ENCODE measurements at places on chromosomes 5 and 9.

DNA sequence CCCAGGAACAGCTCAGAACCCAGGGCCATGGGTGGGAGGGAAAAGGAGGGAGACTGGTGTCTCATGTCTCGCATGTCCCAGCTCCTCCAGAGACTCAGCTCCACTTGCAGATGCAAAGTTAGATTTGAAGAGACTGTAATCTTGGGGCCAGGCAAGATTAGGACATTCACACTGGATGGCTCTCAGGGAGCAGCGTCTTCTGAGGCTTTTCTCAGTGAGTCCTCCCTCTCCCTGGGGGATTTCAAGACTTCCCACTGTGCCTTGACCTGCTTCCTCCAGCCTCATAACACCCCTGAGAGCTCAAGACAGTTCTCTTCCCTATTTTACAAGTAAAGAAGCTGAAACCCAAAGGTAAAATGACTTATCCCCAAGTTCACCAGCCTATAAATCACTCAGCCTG is 10.5 kb upstream of the TCOF1 start:
- no peak overlapping the region for H3K4me3 ChIP-seq
- H3K4me1 ChIP-seq, result no peaks in the 10 kb centered on the region
- no peak overlapping the region for H3K27ac ChIP-seq

DNA sequence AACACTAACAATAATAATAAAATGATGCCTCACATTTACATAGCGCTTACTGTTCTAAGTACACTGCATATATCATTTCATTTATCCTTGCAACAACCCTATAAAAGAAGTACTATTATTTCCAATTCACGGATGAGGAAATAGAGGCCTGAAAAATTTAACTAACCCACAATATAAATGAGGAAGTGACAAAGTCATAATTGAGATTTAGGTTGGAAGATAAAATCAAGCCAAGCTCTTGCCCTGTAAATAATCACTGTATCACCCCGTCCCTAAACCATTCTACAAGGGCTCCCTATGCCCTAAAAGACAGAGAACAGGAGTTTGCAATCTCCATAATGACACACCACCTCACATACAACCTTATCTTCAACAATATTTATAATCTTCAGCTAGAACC is 49.6 kb downstream of the STRBP start:
- no peak overlapping the region for H3K4me3 ChIP-seq
- no peaks in the 10 kb centered on the region for H3K27me3 ChIP-seq
- H3K4me1 ChIP-seq, result no peaks in the 10 kb centered on the region
- no peaks in the 10 kb centered on the region for H3K36me3 ChIP-seq
- DNase-seq, result no peak
- no peak overlapping the region for H3K27ac ChIP-seq

GRCh38 chr5:150589862-150590601 is 50.4 kb upstream of the SYNPO start:
- H3K27me3 ChIP-seq, result no peaks in the 10 kb centered on the region
- no peak overlapping the region for H3K4me3 ChIP-seq
- no peaks in the 10 kb centered on the region for H3K36me3 ChIP-seq
- H3K27ac ChIP-seq, result peak overlapping the region; percentile 85
- DNase-seq, result peak; percentile 60
- H3K4me1 ChIP-seq, result peaks cover 13% of the 10 kb centered on the region

GRCh38 chr5:175741556-175741955 is 83.7 kb downstream of the HRH2 start:
- no peak overlapping the region for H3K4me3 ChIP-seq
- no peaks in the 10 kb centered on the region for H3K4me1 ChIP-seq
- no peaks in the 10 kb centered on the region for H3K36me3 ChIP-seq
- H3K27ac ChIP-seq, result no peak overlapping the region
- DNase-seq, result no peak

GRCh38 chr9:108234811-108235210 is 621.0 kb downstream of the ACTL7B start:
- no peaks in the 10 kb centered on the region for H3K4me1 ChIP-seq
- H3K27ac ChIP-seq, result no peak overlapping the region
- no peak for DNase-seq
- H3K27me3 ChIP-seq, result no peaks in the 10 kb centered on the region
- H3K36me3 ChIP-seq, result no peaks in the 10 kb centered on the region

DNA sequence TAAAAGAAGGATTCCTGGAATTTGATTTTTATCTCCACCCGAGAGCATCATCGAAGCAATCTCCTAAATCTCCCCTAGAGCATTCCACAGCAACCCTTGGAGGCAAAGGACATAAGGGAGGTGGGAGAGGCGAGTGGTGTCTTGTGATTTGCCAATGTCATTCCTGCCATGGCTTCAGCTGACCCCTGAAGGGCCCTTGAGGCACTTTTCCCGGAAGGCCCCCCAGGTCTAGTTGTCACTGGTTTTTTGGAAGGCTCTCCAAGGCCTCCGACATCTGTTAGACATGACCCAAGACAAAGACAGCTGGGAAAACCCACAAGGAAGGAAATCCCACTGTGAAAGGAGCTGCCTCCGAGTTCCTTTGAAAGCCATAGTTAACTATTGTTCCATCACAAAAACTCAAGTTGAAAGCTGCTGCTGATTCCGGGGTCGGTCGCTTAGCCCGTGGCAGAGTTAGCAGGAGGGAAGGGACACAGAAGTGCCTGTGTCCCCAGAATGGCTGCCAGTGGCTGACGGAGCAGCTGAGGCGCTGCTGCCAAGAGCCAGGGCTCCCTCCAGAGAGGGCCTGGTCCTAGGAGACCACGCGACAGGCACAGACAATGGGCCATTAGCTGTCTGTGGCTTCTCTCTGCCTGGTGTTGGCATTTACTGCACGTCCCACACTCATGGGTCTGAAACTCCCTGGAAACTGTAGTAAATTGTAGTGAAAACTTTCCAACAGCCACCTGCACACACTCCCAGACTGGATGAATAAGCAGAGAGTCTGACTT is 24.4 kb upstream of the TRIO start:
- H3K4me1 ChIP-seq, result no peaks in the 10 kb centered on the region
- H3K27me3 ChIP-seq, result no peaks in the 10 kb centered on the region
- no peaks in the 10 kb centered on the region for H3K36me3 ChIP-seq
- H3K4me3 ChIP-seq, result no peak overlapping the region
- peak; percentile 18 for DNase-seq
- peak overlapping the region; percentile 5 for H3K27ac ChIP-seq

DNA sequence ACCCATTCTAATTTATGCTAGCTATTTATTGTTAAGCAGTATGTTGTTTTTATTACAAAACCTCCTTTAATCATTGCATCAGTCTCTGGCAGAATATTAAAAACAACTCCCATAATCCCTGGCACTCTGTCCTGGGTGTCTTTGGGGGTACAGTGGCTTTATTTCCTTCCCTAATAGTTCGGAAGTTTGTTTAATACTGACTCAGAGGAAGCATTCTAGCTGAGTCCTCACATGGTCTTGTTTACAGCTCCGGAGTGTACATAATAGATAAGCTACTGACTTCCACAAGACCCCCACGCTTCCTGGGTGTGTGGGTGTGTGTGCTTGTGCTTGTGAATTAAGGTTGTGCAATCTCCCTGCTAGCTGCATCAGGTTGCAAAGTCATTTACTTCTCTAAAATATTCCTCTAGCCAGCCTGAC is 149.8 kb upstream of the CDKN2B start:
- H3K36me3 ChIP-seq, result no peaks in the 10 kb centered on the region
- no peaks in the 10 kb centered on the region for H3K27me3 ChIP-seq
- H3K4me1 ChIP-seq, result no peaks in the 10 kb centered on the region
- no peak overlapping the region for H3K4me3 ChIP-seq

DNA sequence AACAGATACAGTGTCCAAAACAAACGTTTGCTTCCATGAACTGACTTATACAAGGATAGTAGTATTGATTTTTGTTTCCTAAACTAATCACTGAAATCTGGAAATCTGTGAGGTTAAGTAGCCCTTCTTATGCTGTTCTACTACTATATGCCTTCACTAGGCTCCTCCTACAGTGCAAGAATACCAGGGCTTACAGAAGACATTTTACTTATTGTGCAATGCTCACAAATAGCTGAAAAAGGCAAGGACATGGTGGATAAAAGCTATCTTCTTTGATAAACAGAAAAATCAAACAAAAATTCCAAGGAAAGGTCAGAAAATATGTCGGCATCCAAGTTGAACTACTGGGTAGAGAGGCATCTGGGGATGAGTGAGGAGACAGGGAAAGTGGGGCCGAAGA is 61.9 kb downstream of the OXCT1 start:
- no peaks in the 10 kb centered on the region for H3K4me1 ChIP-seq
- H3K4me3 ChIP-seq, result no peak overlapping the region
- no peak overlapping the region for H3K27ac ChIP-seq
- H3K36me3 ChIP-seq, result no peaks in the 10 kb centered on the region
- no peak for DNase-seq

DNA sequence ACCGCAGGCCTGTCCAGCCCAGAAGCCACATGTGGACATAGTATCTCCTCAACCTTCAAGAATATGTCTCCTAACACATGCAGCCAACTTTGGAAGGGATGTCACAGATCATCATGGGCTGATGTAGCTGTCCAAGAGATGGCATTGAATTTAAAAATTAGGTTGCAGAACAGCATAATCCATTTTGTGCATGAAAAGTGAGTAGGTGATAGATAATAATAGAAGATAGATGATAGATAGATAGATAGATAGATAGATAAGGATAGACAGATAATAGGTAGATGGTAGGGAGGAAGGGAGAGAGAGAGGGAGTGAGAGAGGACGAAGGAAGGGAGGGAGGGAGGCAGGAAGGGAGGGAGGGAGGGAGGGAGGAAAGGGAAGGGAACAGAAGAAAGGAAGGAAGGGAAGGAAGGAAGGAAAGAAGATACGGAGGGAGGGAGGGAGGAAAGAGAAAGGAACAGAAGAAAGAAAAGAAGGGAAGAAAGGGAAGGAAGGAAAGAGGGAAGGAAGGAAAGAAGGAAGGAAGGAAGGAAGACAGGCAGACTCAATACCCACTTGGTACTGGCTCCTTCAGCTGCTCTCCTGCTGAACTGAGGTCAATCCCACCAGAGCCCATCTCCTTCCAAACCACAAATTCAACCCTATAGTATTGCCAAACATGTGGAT is 28.9 kb upstream of the ERGIC1 start:
- no peak overlapping the region for H3K27ac ChIP-seq
- no peaks in the 10 kb centered on the region for H3K27me3 ChIP-seq
- no peaks in the 10 kb centered on the region for H3K36me3 ChIP-seq

DNA sequence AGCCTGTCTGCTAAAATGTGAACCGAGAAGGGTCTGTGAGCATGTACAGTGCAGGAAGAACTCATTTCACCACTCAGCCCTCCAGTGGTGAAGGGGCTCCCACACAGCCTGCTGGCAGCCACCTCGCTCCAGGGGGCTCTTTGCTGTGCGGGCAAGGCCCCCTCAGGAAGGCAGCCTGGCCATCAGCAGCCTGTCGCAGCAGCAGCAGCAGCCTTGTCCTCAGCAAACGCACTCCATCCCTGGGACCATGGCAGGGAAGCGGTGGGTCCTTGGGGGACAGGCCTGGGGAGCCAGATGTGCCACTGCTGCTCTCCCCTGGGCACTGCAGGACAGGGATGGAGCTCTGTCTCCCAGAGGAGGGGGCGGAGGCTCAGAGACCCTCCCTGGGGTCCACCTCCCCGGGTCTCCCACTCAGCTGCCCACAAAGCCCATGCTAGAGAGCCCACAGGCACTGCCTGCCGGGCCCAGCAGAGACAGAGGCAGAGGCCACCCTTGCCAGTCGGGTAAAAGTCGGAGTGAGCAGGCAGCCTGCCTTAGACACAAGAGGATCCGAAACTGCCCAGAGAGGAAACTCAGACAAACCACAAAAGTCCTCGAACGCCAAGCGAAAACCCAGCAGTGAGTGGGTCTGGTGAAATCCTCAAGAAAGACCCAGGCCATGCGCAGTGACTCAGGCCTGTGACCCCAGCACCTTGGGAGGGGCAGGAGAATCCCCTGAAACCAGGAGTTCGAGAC is 8.0 kb downstream of the BRD3 start:
- H3K4me1 ChIP-seq, result peaks cover 29% of the 10 kb centered on the region
- DNase-seq, result peak; percentile 46
- no peak overlapping the region for H3K27ac ChIP-seq

GRCh38 chr5:1324719-1325190 is 20.1 kb downstream of the CLPTM1L start:
- H3K4me1 ChIP-seq, result no peaks in the 10 kb centered on the region
- H3K4me3 ChIP-seq, result no peak overlapping the region
- no peaks in the 10 kb centered on the region for H3K27me3 ChIP-seq
- peaks cover 8% of the 10 kb centered on the region for H3K36me3 ChIP-seq
- no peak overlapping the region for H3K27ac ChIP-seq
- DNase-seq, result peak; percentile 46

DNA sequence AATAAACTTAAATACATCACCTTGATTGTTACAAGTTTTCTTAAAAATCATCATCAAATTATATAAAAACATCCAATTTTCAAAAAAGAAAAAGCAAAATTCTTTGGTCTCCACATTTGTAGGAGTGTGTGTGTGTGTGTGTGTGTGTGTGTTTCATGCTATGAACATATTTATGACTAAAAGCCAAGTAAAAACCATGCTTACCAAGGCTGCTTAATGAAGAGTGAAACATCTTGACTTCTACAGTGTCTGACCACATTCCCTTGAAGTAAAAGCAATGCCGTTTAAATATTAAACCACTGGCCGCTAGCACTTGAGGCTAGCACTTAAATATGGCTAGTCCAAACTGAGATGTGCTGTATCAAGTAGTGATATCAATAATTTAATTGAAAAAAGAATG is 549.1 kb upstream of the CCNG1 start:
- no peak for DNase-seq
- no peaks in the 10 kb centered on the region for H3K27me3 ChIP-seq
- no peak overlapping the region for H3K27ac ChIP-seq
- H3K4me3 ChIP-seq, result no peak overlapping the region

GRCh38 chr5:135030956-135031812 is 2.8 kb downstream of the PITX1 start:
- peak overlapping the region; percentile 67 for H3K4me3 ChIP-seq
- no peaks in the 10 kb centered on the region for H3K36me3 ChIP-seq
- H3K27me3 ChIP-seq, result peaks cover 7% of the 10 kb centered on the region
- no peak overlapping the region for H3K27ac ChIP-seq

- no peaks in the 10 kb centered on the region for H3K27me3 ChIP-seq
- no peak for DNase-seq
- H3K36me3 ChIP-seq, result no peaks in the 10 kb centered on the region
- H3K4me1 ChIP-seq, result peaks cover 10% of the 10 kb centered on the region
- no peak overlapping the region for H3K27ac ChIP-seq
Measured at GRCh38 chr5:131270809-131271208, 7.0 kb downstream of the CDC42SE2 start.

DNA sequence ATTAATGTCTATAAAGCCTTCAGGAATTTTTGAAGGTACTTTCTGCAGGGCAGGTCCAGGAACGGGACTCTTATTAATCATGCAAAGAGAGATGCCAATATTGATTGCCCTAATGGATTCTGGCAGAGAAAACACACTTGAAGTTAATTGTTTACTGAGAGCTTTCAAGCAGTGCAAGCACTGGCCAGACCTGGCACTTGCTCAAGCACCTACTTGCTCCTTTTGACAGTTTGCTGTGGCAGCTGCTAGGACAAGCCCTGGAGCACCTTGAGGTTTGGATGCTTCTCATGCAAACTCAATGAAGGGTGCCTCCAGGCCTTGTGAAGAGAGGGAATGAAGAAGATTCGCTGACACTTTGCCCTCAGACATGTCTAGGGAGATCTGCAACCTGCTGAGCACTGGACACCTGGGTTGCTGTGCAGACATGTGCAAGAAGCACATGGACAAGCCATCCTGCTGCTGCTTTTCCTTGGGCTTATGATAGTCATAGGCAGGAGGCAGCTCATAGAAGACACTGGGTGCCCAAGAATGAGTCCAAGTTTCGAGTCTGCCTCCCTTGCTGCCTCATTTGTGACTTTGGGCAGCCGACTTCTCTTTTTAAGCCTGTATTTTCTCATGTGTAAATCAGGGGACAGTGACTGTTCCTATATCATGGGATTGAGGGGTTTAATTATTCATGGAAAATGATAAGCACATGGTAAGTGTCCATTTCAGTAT is 88.8 kb upstream of the EQTN start:
- no peaks in the 10 kb centered on the region for H3K36me3 ChIP-seq
- no peak overlapping the region for H3K4me3 ChIP-seq
- no peaks in the 10 kb centered on the region for H3K4me1 ChIP-seq
- DNase-seq, result no peak
- no peak overlapping the region for H3K27ac ChIP-seq
